Dorsolateral prefrontal cortex (tissue), 122 donors: ENCODE measurements at places on chromosomes 4 and X. TPM values are rescaled to one million over a fixed set of nuclear protein-coding genes. Genes with fewer than 3 reads are reported as not detected.

The RHOXF1 gene
- total RNA-seq = 2.5 TPM

The KLKB1 gene
- total RNA-seq = 4.2 TPM

The FGF13 gene
- 41.8 TPM for total RNA-seq

The DDX60 gene
- 6.7 TPM for total RNA-seq

The HTR2C gene
- total RNA-seq = 5.1 TPM

The PNMA6F gene
- total RNA-seq = 7.4 TPM

The CACNA1F gene
- total RNA-seq = 1.9 TPM

The TSPAN6 gene
- 10.8 TPM for total RNA-seq

The MAGEA10 gene
- total RNA-seq = not detected

The AMTN gene
- not detected for total RNA-seq

The AKAP14 gene
- not detected for total RNA-seq

The CENPVL1 gene
- total RNA-seq = 0.43 TPM

The KLHL4 gene
- total RNA-seq = 13.7 TPM

The HPSE gene
- total RNA-seq = 3.0 TPM

The COX7B2 gene
- not detected for total RNA-seq

The ANKRD37 gene
- total RNA-seq = 28.2 TPM

The RHOXF2 gene
- not detected for total RNA-seq

The TLR7 gene
- total RNA-seq = 1.4 TPM

The DUSP21 gene
- not detected for total RNA-seq

The LUZP4 gene
- total RNA-seq = not detected

The NKX3-2 gene
- not detected for total RNA-seq

The PNMA6A gene
- 48.7 TPM for total RNA-seq

The RBMX2 gene
- 22.6 TPM for total RNA-seq

The NUP62CL gene
- not detected for total RNA-seq

The ERAS gene
- 0.39 TPM for total RNA-seq

The PAGE2 gene
- total RNA-seq = not detected

The C4orf51 gene
- total RNA-seq = not detected

The CSAG3 gene
- total RNA-seq = not detected

The ZXDA gene
- total RNA-seq = 8.4 TPM

The GAGE13 gene
- total RNA-seq = not detected
